Hematopoietic multipotent progenitor cell treated with erythropoietin and hydrocortisone succinate and interleukin-3 and kit ligand, for 17 days (in vitro differentiated cells): ENCODE measurements at places on chromosomes 3 and 15.

- no peak for DNase-seq
These were observed 528.7 kb downstream of the GABRG3 start for GRCh38 chr15:27499719-27500118.

- DNase-seq = no peak
These were observed 375.8 kb upstream of the ARPP21 start for GRCh38 chr3:35263477-35263876.

- DNase-seq = no peak
These were observed 91.7 kb downstream of the FRMD4B start for GRCh38 chr3:69294014-69294766.

- DNase-seq = no peak
These were observed 62.8 kb downstream of the MECOM start for GRCh38 chr3:169600732-169601131.

DNA sequence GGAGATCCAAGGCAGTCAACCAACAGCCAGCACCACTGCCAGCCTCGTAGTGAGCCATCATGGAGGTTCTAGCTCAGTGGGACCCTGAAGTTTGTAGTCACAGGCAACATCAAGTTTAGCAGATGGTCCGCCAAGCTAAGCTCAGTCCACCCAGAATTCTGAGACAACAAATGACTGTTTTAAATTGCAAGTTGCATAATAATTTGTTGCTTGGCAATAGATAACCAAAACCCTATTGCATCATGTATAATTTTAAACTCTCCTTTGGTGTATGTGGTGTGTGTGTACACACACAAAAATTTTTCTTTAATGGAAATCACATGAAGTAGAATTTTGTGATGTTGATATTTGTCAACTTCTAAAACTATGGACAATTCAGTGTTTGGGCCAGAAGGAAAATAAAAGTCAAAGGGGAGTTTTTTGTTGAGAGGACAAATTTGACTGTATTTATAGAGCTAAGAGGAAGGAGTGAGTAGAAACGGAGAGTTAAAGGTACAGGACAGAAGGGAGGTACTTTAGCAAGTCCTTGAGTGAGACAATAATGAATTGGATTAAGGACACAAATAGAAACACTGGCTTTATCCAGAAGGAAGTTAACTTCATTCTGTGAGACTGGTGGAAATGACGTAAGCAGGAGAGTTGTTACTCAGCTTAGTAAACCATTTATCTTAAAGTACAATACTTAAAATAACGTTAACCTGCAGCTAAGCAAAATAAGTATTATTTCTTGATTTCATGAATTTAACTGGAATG, 83.6 kb downstream of the NCEH1 start:
- DNase-seq = no peak

DNA sequence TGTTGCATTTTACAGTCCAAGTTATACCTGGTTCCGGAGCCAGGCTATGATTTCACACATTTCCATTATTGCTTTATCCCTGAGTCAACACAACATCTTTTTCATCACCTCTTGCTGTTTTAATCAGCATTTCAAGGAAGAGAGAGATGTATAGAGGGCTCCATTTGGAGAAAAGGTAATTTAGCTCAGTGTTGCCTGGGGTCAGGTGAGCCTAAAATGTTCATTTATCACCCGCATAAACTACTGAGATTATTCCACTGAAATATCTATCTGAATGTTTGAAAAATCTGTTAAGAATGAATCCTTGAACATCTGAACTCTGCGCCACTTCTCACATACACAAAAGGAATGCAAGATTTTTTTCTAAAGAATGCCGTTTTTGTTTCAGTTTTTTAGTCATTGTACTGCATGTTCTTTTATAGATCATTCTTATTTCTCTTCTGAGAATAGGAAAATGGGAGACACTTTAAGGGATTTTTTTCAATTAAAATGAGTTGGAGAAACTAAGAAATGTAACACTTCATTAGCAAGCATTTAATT, 51.5 kb upstream of the AGTR1 start:
- DNase-seq = no peak

DNA sequence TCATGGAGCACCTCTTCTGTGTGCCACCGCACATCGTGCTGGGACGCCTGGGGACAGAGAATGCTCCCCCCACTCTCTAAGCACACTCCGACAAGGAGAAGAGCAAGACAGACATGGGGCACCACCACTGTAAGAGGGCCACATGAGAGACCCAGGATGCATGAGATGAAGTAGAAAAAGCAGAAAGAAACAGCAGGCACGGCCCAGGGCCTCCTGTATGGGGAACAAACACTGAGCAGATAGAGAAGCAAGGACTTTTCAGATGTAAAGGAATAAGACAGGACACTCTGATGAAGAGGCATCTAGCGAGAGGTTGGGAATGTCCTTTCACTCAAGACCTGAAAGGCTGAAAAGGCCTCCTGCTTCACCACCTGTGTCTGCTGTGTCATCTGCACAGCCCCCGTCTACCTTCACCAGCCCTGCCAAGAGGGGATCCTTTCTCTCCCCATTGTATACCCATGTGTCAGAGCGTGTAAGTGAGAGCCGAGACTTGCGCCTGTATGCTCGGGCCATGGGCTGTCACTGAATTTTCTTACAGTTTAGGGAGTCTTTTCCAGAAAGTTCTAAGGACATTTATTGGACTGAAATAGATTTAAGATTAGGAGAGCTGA, 125.6 kb downstream of the LRRK1 start:
- DNase-seq = no peak

DNA sequence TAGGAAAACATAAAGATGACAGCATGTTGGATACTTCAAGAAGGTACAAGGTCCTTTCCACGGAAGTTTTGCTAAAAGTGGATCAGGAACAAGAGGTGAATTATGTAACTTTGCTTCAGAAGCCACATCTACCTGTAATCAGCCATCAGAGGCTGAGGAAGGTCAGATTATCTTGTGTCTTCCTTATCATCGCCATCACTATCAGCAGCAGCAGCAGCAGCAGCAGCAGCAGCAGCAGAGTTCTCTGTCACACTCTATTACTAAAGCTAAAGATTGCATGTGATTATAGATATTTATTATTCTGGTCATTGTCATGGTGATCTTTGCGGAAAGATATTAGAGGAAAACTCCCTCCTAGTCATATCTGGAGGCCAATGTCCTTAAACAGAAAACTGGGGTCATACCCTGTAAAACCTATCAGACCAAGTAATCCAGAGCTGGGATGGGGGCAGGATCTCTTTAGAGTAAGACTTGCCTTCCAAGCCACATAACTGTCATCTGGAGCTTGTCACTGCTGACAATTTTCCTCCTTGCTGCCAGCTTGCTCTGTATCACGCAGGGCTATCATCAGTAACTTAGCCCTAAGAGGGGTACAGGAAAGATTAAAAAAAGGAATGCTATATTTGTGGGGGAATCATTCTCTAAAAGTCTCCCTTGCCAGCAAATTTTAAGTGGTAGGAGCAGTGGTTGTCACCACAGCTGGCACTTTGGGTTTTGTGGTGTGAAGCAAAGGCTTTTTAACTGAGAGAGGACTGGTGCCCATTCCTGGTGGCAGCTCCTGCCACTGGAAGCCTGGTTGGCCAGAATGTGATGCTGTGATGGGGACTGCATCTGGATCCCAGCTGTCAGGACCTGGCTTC, 130.9 kb upstream of the RASGRP1 start:
- DNase-seq = no peak

DNA sequence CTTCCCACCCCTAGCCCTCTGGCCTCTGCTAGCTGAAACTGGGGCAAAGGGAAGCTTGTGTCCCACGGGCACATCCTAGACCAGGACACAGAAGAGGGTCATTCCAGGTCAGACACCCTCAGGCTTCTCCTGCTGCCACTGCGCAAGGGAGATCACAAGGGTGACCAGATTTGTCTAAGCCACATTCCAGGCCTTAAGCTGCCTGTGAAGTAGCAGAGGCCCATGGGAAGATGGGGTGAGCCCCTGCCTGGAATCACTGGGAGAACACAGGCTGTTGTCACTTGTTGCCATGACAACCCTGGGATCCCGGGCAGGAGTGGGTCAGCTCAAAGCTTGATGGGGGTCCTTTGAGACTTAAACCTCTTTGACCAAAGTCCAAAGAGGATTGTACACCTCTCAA, 10.8 kb downstream of the STRA6 start:
- DNase-seq = no peak

DNA sequence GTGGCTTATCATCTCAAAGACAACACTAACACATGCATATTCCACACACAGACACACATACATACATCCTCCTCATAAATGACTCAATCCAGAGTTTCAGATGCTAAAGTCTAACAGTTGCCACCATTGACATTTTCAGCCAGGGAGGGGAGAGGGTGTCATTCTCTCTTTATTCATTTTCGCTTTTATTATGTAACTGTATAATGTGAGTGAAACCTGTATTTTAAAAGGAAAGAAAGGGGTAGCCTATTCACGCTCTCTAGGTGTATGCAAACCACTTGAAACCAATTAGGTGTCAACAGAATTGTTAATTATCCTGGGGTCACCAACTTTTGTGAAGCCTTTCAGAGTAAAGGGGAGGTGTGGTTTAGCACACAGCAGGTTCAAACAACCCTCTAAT, 1282.9 kb downstream of the ROBO2 start:
- DNase-seq = no peak
